ENCODE measurements at places on chromosomes 3 and 15.
A peak's percentile ranks its signal among the peaks of the same experiment; 100 is the strongest.

DNA sequence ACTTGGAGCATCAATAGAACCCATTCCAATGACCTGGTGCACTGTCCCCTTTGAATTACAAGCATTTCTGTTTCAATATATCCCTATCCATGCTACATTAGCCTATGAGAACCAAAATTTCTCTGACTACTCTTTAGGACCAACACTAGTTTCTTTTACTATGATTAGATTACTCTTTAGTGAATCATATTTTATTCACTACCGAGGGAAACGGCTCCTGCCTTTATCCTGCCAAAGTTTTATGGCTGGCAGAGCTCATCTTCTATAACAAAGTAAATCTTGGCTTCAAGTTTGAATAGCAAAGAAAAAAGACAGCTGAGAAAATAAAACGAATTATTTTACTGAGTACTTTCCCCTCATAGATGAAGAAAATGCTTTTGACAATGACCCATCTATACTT, 120.9 kb downstream of the SLC9A9 start:
- no peak for DNase-seq

DNA sequence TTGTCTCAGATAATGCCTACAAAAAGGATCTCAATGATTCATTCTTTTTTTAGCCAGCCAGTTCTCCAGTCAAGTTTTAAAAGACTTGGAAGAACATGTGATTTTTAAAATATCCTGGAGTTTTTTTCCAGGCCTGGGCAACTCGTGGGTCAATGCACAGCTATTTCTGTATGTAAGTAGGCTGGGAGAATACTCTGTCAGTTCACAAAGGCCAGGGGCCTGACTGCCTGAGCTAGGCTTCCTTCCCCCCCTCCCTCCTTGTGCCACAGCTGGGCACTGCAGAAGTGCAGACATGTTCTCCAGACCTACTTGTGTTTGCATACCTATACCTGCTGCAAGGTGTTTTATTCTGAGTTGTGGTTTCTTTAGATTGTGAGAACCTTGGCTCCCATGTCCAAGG, 43.7 kb downstream of the CTDSPL start:
- no peak for DNase-seq

GRCh38 chr3:31402117-31402516, 130.6 kb upstream of the STT3B start:
- no peak for DNase-seq

GRCh38 chr15:25171111-25171811, 216.5 kb downstream of the SNRPN start:
- no peak for DNase-seq

DNA sequence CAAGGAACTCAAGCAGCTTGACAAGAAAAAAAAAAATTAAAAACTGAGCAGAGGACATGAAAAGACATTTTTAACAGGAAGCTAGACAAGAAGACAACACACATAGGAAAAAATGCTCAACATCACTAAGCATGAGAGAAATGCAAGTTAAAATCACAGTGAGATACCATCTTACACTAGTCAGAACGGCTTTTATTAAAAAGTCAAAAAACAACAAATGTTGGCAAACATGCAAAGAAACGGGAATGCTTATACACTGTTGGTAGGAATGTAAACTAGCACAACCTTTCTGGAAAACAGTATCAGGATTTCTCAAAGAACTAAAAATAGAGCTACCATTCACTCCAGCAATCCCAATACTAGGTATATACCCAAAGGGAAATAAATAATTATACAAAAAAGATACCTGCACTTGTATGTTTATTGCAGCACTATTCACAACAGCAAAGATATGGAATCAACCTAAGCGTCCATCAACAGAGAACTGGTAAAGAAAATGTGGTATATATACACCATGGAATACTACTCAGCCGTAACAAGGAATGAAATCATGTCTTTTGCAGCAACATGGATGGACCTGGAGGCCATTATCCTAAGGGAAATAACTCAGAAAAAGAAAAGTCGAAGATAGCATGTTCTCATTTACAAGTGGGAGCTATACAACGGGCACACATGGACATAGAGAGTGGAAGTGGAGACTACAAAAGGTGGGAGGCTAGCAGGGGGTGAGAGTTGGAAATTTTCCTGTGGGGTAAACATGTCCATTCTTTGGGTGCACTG, 5.2 kb downstream of the GOLIM4 start:
- no peak for DNase-seq

DNA sequence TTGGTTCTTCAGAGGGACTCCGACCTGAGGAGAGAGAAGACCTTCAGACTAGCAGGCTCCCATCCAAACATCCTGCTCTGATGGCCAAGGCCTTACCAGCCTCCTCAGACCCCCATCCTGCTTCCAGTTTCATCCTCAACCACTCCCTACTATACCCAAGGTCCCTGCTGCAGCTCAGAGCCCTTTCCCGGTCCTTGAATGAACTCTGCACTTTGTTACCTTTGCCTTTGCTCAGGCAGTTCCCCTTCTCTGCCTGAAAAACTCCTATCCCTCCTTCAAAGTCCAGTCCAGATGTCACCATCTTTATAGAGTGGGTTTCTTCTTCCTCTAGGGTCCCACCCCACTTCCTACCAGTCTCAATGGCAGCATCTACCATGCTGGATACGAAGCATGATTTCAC, 13.1 kb downstream of the EFCAB12 start:
- DNase-seq, result no peak

GRCh38 chr3:25035526-25035925, 392.5 kb upstream of the RARB start:
- no peak for DNase-seq

- DNase-seq, result no peak
Measured at GRCh38 chr3:124887177-124887931, at the start of gene ITGB5. Gene ITGB5 (minus strand): TSS chr3:124887365. CDS start chr3:124887000, 365 bp downstream.

DNA sequence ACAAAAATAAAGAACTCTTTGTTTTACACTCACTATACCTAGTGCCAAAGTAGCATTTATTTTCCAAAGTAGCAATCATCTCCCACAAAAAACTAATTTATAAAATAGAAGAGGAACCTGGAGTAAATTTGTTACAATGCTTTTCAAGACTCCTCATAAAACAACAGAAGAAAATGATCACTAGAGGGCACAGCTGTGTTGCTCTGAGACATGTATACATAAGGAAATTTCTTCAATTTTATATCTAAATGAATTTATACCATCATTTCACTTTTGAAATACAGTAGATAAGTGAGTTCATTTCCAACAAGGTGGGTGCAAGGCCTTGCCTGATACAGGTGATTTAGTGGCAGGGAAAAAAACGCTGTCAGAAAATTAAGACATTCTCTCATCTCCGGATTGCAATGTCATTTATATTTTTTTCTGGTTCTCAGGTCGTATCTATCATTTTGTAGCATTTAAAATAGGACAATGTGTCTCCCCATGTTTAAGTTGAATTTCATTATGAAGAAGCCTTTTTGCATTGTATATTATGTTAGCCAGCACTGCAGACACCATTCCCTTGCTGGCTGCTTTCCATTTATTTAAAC, 25.3 kb upstream of the ARHGEF26 start:
- DNase-seq, result no peak

- DNase-seq, result no peak
Measured at GRCh38 chr3:28242519-28242918, 1.1 kb downstream of the CMC1 start.

DNA sequence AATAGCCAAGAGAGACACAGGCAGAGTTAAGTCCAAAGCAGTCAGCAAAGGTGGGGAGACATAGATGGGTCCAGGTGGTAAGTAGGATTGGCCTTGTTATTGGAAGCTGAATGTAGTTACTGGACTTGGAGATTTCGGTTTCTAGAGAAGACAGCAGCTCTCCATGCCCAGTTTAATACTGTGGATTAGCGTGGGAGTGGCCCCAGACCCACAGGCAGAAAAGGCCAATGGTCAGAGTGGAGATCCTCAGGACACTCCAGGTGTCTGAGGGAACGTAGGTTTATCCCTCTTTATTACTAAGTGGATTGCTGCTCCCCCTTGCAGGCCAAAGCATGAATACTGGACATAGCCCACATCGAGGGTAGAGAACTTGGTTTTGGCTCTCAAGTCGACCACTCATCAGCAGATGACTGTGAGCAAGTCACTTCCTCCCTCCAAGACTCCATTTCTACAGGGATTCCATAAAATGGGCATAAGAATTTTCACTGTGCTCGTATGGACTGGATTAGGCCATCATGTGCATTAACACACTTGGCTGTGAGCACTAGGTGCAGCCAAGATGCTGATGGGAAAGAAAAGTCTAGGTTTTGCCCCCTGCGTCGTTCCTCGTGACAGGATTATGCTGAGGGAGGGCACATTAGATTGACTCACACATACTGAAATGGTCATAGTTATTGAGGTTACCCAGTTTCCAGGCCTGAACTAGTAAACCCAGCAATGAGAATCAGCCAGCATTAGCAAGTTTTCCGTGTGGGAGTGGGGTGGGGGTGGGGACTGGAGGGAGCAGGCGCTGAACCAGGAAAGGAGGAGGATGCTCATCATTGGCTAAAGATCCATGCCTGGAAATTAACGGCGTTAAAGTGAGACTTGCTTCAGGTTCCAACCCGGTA, 225.2 kb upstream of the TPRG1 start:
- DNase-seq, result no peak

GRCh38 chr3:5768281-5768945, 580.9 kb downstream of the EDEM1 start:
- DNase-seq, result no peak

DNA sequence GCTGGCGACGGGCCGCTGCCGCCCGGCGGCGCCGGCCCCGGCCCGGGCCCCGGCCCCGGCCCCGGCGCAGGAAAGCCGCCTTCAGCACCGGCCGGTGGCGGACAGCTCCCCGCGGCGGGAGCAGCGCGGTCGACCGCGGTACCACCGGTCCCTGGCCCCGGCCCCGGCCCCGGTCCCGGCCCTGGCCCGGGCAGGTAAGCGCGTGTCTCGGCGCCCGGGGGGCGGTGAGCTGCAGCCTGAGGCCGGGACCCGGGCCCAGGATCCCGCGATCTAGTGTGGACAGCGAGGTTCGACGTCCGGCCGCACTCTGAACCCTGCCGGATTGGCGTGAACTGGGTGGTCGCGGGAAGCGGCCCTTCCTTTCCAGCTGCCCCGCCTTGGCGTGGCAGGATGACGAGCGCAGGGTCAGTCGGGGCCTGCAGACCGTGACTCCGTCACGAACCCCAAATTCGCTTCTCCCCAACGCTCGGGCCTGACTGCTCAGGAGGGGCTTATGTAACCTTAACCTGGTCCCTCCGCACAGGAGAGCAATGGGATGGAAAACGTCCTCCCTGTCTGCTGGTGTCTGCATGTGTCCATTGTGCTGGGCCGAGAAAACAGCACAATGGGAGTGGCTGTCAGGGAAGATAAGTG, 472 bp downstream of the BSN start:
- DNase-seq, result peak; percentile 41

- DNase-seq, result no peak
Measured at GRCh38 chr3:190008432-190008831, 112.3 kb downstream of the P3H2 start.

DNA sequence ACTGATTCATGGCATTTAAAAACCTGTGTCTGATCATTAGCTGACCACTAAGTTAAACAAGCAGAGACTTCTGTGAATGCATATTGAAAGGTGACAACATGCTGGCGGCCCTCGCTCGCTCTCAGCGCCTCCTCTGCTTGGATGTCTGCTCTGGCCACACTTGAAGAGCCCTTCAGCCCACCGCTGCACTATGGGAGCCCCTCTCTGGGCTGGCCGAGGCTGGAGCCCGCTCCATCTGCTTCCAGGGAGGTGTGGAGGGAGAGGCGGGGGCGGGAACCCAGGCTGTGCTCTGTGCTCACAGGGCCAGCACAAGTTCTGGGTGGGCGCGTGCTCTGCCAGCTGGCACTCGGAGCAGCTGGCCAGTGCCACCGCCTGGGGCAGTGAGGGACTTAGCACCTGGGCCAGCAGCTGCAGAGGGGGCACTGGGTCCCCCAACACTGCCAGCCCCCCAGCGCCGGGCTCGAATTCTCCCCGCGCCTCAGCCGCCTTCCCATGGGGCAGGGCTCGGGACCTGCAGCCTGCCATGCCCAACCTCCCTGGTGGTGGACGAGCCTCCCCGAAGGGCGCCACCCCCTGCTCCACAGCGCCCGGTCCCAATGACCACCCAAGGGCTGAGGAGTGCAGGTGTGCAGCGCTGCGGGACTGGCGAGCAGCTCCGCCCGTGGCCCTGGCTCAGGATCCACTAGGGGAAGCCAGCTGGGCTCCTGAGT, 252.4 kb downstream of the ZIC4 start:
- no peak for DNase-seq

GRCh38 chr15:63997715-63998442, 48.4 kb downstream of the DAPK2 start:
- DNase-seq, result no peak

DNA sequence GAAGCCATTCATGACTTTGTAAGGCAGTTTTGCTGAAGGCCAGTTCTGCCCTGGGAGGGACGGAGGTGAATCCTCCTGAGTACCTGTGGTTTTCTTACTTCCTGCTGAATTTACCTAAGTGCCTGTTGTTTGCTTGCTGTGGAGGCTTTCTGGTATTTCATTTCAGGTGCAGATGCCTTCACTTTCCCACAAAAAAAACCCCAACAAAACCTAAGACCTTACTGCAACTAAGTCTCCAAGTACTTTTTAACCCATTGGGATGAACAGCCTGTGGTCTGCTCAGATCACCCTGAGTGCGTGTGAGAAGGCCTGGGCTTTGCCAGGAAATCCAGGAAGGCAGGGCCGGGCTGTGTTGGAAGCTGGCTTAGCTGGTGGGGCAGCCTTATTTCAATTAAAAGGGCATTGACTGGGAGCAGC, 65.3 kb downstream of the IGF1R start:
- DNase-seq, result no peak

DNA sequence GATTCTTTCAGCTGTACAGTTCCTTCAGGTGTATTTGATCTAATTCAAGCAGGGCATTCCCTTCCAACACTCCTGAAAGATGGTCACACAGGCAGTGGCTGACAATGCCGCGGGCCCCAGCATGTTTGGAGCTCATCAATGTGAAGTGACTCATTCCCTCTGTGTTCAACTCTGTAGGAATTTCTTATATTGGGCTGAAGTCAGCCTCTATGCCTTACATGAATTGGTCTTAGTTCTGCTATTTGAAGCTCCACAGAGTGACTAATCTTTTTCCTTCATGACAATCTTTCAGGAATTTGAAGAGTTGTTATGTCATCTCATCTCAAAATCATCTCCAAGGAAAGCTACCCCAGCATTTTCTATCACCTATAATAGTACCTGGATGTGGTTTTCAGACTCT, 142.5 kb upstream of the C2CD4B start:
- no peak for DNase-seq

GRCh38 chr3:88301273-88301995, 151.7 kb downstream of the C3orf38 start:
- no peak for DNase-seq

GRCh38 chr15:99717161-99718009, 15.9 kb downstream of the LYSMD4 start:
- DNase-seq, result no peak

GRCh38 chr3:47974974-47975470, 41.2 kb downstream of the MAP4 start:
- DNase-seq, result no peak

- no peak for DNase-seq
Measured at GRCh38 chr15:83322061-83322460, 37.6 kb upstream of the BNC1 start.

DNA sequence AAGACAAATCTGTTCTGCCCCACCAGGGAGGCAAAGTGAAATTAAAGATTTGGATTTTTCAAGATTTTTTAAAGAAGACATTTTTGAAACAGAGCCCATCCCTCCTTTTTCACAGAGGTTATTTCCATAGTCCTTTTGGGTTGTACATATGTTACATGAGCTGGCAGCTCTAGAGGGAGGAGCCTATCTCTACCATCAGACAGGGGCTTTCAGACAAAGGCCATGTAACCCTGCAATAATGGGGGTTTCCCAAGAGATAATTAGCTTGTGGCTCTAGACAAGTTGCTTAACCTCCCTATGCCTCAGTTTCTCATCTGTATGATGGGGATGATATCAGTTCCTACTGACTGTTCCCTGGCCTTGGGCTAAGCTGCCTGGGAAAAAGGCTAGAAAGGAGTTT, 8.0 kb upstream of the TBC1D21 start:
- no peak for DNase-seq
